ENCODE measurements at places on chromosomes 16 and 17.

- no peak for DNase-seq
These were observed 35.8 kb upstream of the SNN start for GRCh38 chr16:11632455-11632939.

DNA sequence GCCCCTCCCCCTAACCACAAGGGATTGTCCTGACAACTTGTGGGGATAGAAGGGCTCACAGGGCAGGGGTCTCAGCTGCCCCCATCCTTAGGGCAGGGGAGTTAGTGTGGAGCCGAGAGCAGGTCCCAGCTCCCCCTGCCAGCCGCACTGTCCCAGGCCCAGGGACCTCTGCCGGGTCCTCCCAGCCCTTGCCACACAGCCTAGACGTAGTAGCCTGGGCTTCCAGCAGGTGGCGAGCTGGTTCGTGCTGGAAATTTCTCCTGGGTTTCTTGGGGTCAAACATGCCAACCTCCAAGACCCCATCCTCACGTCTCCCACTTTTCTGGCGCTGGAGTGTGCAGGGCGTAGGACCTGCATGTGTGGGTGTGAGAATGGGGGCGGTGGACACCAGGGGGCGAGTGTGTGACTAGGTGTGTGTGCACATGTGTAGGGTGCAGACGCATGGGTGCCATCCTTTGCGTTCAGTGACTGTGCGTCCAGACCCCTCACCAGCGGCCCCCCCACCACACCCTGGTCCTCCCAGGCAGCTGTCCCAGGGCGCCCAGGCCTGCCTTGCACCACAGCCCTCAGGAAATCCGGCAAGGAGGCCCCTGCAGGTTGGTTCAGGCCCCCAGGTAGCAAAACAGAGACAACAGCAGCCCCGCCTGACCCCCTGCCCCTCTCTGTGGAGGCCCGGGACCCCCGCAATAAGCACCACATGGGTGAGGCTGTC, 29.5 kb downstream of the SBK1 start:
- no peak for DNase-seq

- no peak for DNase-seq
These were observed at the start of gene TMEM98 for GRCh38 chr17:32927724-32928585. TSS of gene TMEM98 (plus strand) at chr17:32928153. CDS start at chr17:32931529, 3,376 bp downstream.

DNA sequence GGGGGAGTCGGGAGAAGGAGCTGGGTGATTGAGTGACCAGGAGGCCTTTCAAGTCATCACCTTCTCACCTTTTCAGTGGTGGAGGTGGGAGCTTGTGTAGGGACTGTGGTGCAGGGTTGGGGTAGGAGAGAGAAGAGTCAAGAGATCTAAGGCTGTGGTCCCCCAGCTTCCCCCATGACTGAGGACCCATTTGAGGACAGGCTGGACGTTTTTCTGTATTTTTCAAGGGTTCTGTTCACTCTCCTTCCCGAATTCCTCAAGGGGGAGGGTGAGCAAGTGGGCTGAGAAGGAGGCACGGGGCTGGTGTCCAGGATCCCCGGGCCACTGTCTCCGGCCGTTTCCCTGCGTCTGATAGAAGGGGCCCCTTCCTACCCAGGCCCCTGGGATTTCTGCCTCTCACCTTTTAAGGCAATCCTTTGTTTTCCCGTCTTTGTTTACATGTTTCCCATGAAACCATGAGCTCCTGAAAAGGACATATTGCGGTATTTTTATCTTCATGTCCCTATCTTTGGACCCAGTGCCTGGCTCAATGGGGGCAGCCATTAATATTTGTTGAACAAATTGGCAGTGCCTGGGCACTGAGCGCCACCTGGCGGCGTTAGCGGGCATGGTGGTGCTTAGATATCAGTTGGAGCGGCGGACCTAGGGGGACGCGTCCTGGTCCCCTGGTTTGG, 9.2 kb upstream of the CD300A start:
- peak; percentile 90 for DNase-seq

- DNase-seq: no peak
These were observed 1.7 kb upstream of the SPEM2 start for GRCh38 chr17:7423679-7424078.

GRCh38 chr17:8696906-8697305, 47.7 kb downstream of the CCDC42 start:
- no peak for DNase-seq

All from cardiac septum (tissue), 1 donor.